GM13976 (cell line): ENCODE measurements at places on chromosomes 12 and 14.

DNA sequence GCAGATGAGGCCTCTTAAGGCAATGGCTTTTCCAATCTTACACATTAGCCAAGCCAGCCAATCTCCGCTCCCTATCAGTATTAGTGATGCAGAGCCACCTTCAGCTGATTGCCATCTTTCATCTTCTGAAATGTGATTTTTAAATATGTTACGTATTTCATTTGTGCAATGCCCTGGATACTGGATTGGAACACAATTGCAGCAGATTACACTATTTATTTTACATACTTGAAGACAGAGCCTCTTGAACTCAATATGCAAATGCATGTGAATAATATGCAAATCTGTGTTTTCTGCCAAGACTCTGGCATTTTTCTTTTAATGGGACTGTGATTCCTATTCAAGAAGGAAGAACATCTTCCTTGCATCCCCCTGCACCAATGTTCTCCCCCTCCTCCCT, 90.5 kb downstream of the GRIN2B start:
- no peak for DNase-seq

DNA sequence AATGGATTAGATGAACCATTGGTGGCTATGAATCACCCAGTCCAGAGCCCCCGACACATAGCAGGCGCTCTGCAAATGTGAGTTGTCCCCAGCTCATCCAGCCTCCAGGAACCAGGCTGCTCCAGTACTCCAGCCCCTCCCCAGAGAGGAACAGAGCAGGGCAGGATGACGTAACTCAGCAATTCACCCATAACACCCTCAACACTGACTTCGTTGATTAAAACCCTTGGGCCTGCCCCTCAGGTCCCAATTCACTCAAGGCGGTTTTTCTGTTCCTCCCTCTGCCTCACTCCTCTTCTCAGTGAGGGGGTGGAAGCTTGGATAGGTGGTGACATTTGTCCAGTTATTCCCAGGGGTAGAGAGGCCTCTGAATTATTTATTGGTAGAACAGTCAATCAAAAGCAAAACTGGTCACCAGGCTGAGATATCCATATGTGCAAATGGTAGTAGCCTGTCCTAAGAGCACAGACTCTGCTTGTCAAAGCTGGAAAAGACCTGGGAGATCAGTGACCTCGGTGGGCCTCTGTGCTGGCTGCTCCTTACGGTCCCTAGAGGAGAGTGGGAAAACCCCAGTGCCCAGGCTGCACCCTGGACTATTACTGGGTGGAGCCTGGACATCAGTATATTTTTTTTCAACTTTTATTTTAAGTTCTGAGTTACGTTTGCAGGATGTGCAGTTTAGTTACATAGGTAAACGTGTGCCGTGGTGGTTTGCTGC, 97.0 kb downstream of the CMKLR1 start:
- DNase-seq: no peak

GRCh38 chr12:74043343-74043742, 494.3 kb upstream of the ATXN7L3B start:
- no peak for DNase-seq

- no peak for DNase-seq
Observed at GRCh38 chr12:17982556-17982955, 107.4 kb downstream of the RERGL start.

- DNase-seq: no peak
Observed at GRCh38 chr12:64400041-64400440, 4.2 kb upstream of the XPOT start.

- DNase-seq: no peak
Observed at GRCh38 chr12:60832290-60832689, 1236.5 kb downstream of the SLC16A7 start.

DNA sequence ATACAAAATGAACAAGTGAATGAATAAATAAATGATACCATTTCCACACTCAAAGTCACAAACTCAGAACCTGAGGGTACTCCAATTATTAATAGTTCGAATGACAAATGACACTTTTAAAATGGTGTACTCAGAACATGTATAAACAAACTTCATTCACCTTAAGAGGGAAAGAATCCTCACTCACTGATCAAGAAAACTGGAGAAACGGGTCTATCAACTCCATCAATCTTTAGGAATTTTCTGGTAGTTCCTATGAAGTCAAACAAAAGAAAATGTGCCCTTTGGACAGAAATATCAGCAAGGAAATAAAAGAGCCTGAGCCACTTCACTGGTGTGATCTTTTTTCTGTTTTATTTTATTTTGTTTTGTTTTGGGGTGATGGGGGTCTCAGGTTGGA, 5.2 kb upstream of the NRDE2 start:
- DNase-seq: no peak

- no peak for DNase-seq
Observed at GRCh38 chr12:19410211-19410610, 29.1 kb upstream of the AEBP2 start.
